GM20000 (cell line): ENCODE measurements at places on chromosomes 3 and 15.

DNA sequence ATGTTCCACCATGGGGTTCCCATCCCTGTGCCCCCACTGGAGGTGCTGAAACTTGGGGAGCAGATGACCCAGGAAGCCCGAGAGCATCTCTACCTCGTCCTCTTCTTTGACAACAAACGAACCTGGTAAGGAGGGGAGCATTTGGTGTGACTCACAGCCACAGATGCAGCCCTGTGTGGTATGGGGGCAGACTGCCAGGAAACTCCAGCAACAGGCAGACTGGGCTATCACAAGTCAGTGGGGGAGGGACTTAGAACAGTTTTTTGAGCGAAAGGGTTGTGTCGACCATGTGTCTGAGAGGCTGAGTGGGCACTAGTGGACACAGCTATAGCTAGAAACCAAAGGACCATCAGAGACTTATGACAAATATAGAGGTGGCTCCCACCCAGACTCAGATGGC is 3.4 kb upstream of the OGG1 start:
- DNase-seq: no peak

GRCh38 chr3:106692624-106693023 is 684.6 kb upstream of the CCDC54 start:
- no peak for DNase-seq

- no peak for DNase-seq
Observed at GRCh38 chr3:181210275-181210674, 220.7 kb upstream of the DNAJC19 start.

DNA sequence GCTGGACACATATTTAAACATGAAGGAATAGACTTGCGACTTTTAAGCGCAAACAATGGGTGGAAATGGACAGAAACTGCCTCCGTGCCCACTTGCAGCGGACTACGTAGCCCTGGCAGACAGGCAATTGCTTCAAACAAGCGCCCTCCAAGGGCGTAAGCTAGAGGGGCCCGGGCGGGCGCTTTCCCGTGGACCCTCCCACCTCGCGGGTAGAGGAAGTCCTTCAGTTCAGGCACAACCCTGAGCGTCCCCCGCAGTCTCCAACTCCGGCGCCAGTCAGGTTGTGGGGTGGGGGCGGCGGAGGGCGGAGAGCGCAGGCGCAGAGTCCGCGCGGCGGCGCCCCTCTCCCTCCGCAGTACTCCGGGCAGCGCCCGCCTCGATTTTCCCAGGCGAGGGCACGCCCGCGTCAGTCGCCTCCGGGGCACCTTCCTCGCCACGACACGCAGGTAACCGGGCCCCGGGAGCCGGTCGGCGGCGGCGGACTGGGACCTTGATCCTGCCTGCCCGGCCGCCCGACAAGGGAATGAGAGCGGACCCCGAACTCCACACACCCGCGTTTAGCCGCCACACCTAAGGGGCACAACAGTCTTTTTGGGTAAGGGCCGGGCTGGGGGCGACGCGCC is at the start of gene SLC35G2:
SLC35G2 (plus strand) TSS at position 358 of the 623 bp plus-strand sequence. CDS start 35,335 bp downstream, outside the sequence.
- peak; percentile 52 for DNase-seq

DNA sequence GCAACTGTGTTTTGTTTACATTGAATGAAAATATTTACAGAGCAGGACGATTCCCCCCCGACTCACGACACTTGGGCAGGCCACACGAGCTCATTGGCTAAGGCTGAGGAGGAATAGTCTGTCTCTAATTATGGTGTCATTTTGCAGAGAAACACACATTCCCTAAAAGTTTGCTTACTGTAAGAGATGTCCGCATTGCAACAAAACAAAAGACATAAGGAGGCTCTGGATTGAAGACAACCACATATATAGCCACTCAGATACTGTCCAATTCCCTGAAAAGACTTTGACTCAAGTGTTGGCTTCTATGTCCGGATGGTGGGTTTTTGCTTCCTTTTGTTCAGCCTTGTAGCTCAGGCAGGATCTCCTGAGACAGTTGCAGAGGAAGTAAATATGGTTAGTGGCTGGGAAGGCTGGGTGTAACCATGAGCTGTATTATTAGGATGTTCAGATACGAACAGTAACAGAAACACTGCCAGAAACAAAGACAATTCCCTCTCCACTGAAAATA is 170.4 kb downstream of the KLHL25 start:
- no peak for DNase-seq

DNA sequence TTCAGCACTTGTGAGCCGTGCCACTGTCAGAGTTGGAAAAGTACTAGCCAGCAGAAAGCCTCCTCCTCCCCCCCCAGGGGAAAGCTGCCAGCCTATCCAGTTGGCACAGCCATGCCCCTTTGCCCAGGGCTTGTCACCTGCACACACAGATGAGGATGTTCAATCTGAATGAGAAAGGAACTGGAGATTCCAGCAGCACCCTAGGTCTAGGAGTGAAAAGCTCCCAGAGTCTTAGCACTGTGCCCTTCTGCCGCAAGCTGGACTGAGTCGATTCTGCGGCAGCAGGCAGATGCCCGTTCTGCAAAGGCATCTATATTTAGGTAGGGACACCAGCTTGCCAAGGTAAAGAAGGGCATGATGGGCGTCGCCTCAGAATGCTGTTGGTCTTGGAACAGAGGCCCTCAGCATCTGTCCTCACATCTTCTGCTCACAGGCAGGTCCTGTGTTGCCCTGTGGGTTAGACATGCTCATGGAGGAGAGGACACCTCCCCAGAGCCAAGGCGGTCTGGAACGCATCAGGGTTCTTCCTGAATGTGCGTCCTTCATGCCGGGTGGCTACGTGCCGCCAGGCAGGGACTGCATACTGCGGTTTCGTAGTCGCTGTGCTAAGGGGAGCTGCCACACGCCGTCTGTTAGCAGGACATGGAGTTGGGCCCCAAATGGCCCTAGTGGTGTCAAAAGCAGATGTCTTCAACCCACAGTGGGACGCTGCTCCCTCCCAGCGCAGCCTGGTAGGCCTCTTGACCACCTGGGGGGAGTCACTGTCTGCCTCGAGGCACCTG is 109.5 kb downstream of the VGLL4 start:
- no peak for DNase-seq
